Activated naive CD4-positive, alpha-beta T cell treated with Interleukin-2 at 50 U/mL for 16 hours (primary cell): ENCODE measurements at places on chromosomes 12 and 14.

DNA sequence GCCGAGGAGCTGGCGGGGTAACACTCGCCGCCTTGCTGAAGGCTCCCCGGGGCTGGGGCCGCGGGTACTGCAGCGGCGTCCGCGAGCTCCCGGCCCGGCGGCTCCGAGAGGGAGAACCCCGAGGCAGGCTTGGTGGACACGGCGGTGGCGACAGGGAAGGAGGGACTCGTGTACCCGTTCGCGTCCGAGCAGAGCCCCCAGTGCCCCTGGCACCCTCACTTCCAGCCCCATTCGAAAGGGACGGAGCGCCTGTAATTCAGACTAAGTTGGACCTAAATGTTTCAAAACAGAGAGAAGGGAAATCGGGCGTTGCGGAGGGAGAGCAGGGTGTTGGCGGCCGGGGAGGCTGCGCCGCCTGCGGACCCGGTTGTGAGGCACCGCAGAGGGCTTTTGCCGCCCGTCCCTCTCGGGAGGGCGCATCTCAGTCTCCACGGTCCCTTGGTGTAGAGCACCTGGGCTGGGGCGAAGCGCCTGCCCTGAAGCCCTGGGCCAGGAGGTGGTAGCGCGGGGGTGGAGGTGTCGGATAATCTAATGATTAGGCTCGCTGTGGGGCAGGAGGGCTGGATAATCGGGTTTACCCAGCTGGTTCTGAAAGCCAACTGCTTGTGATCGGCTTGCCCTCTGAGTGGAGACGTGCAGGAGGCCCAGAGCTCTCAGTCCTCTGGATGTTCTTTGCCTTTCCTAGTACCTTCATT lies 771 bp downstream of the DAAM1 start:
- DNase-seq, result peak; percentile 38

GRCh38 chr12:121753844-121754264 lies 39.6 kb downstream of the RHOF start:
- DNase-seq, result no peak

GRCh38 chr12:100584256-100584655 lies 10.8 kb downstream of the GAS2L3 start:
- DNase-seq, result no peak

- peak; percentile 36 for DNase-seq
Observed at GRCh38 chr12:68317047-68317667, 15.0 kb downstream of the MDM1 start.

DNA sequence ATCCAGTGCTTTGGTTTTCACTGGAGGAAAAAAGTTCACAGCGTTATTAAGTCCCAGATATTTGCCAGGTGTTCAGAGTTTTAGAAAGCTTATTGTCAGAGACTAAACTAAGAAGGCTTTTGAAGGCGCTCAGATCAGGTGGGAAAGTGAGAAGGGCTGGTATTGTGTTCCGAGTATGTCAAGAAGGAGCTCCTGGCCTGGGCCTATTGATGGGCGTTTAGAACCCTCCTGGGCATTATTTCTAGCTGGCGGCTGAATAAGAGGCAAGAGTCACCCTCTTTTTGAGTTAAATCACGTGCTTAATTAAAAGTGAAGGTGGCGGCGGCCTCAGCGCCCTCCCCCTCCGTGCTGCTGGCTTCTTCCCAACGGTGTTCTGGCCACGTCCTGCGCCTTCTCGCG lies 20.9 kb upstream of the GNS start:
- no peak for DNase-seq

GRCh38 chr12:45040977-45041376 lies 9.9 kb downstream of the DBX2 start:
- DNase-seq, result no peak

DNA sequence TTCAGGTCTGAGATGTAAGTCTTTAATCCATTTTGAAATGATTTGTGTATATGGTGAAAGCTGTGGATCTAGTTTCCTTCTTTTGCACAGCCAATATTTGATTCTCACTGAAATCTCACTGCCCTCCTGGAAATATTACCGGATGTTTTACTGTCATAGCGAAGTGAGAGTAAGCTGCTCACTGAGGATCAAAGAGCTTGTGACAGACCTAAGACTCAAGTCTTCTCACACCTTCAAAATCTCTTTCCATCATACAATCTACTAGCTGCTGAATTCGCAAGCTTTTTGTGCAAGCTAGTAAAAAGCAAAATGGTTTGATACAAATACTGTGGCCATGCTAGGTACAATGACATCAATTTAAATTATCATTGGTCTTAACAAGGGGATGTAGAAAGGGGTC lies 3.9 kb downstream of the LRRK2 start:
- DNase-seq, result no peak

DNA sequence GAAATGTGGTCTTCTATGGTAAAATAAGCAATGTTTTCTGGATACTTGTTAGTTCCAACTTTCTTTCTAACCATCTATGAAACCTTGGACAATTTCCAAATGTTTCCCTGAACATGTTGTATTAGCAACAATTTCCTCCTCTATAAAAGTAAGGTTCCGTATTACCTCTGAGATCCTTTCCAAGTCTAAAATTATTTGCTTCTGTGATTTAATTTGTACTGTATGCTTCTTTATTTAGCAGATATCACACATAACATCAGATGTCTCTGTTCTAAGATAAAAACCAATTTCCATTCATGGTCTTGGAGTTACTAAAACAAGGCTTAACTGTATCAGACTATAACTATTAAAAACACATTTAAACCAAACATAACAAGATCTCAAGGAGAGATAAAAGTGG lies 177.2 kb downstream of the FOXA1 start:
- DNase-seq, result no peak

DNA sequence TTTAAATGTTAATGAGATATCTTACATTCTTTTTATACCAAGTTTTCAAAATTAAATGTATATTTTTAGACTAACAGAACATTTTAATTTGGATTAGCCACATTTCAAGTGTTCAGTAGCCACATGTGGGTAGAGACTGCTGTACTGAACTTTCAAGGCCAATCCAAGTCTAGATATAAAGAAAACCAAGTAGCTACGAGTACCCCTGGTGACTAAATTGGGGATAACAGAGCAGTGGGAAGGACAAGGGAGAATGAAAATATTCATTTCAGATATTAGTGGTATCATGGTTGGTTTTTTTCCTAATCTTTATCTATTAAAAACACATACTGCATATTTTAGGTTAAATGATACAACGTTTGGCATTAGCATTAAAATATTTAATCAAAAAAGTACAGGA lies 69.4 kb upstream of the RHOJ start:
- DNase-seq, result no peak

DNA sequence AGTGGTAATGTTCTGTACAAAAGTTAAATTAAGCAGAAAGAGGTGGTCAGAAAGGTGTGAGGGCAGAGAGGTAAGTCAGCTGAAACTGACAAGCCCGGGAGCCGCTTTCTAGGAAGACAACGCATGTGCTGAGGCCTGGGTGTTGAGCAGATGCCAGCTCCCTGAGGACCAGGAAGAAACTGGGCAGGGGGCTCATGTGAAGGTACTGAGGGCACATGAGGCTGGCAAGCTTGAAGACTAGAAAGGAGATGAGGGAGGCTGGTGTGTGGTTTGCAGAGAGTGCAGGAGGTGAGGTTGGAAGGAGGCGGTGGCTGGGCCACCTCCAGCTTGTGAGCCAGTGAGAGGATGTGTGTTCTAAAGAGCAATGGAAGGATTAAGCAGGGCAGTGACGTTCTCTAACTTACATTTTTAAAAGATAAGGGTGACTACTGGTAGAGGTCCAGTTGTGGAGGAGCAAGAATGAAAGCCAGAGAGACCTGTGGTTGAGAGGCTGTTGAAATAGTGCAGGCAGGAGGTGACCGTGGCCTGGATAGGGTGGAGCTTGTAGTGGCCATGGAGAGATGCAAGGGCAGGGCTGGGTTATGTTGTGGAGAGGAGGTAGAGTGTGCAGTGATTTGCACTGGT lies 29.1 kb downstream of the ZNF664 start:
- no peak for DNase-seq

DNA sequence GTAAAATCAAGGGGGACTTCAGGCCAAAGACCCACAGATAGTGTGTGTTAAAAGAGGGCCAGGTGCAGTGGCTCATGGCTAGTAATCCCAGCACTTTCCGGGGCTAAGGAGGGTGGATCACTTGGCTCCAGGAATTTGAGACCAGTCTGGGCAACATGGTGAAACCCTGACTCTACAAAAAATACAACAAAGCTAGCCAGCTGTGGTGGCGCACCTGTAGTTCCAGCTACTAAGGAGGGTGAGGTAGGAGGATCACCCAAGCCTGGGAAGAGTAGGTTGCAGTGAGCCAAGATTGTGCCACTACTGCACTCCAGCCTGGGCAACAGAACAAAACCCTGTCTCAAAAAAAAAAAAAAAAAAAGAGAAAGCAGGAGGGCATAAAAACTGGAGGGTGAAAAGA lies 8.5 kb downstream of the VCPKMT start:
- DNase-seq, result no peak

DNA sequence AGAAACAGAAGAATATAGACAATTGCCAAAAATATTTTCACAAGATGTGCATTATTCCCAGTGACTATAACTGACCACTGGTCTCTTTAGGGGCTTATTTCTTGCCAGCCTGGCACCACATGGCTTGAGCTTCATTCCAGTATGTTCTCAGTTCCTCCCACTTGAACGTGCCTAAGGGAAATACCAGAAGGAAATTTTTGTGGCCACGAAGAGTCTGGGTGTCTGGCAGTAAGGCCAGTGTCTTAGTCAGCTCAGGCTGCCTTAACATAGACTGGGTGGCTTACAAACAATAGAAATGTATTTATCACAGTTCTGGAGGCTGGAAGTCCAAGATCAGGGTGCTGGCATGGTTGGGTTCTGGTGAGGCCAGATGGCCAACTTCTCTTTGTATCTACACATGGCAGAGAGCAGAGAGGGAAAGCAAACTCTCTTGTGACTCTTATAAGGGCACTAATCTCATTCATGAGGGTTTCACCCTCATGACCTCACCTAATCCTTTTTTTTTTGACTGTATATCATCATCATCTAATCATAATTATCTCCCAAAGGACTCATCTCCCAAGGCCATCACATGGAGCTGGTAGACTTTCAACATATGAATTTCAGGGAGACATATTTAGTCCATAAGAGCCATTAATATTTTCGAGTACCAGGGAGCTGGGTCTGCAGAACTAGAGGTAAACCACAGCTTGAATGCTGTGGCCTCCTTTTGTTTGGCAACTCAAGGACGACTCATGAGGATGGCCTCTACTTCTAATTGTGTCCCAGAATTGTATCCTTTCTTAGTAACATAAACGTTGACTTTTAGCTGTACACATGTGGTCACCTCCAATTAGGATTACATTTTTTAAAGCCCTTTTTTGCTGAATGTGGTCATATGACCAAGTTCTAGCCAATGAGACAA lies 5.1 kb upstream of the SMOC1 start:
- no peak for DNase-seq

DNA sequence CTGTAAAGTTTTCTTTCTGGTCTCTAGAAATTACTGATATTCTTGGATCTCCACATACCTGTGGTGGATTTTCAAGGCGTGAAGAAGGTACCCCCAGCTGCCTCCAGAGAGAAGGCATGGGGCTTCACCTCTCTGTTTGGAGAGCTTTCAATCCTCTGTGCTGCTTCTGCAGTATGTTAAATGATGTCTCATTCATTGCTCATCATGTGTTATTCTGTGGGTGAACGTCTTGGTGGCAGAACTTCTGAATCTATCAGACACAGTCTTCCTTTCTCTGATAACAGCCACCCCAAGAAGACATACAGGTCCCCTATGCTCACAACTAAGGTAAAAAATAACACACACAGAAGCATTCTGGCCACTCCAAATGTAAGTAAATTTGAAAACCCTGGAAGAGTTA lies 221.3 kb upstream of the TMEM260 start:
- no peak for DNase-seq

DNA sequence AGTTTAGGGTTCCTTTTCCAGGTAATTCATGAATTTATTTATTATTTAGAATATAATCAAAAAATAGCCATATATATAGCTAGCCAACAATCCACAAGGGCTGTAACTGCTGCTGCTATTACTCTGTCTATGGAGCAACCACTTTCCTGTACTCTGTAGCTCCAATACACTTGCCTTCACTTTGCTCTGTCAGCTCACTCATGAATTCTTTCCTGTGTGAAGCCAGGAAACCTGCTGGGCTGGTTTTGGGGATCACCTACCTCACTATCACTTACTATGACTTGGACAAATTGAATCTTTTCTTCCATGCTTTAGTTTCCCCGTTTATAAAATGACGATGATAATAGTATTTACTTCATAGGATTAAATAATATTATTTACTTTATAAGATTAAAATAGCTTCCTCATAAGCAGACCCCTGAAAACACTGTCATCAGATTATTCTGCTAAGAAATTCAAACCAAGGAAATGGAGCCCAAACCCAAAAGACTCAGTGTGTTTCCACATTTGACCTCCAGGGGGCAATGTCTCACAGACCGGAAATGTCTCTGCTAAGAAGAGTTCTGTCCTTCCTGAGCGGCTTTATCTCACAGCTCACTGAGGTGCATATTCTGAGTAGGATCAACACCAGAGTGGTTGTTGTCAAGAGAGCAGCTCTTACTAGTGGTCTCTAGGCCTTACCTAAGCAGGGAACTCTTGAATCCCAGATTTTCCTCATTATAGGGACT lies 457.1 kb downstream of the DAD1 start:
- DNase-seq, result peak; percentile 29

DNA sequence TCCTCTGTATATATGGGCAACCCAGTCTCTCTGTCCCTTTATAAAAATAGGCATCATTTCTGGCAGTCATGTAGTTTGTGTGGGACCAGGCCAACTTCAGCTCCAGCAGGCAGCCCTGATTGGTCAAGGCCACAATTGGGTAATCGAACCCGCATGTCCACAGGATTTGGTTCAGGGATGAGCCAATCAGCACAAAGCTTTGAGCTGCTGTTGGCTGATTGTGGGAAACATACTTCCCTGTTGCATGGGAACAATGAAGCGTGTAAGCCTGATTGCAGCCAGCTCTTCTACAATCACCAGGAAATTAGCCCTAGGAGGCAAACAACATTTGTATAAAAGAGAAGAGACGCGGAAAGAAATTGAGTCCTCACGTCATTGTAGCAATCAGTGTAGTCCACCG lies 328.6 kb downstream of the PCNX1 start:
- DNase-seq, result no peak

DNA sequence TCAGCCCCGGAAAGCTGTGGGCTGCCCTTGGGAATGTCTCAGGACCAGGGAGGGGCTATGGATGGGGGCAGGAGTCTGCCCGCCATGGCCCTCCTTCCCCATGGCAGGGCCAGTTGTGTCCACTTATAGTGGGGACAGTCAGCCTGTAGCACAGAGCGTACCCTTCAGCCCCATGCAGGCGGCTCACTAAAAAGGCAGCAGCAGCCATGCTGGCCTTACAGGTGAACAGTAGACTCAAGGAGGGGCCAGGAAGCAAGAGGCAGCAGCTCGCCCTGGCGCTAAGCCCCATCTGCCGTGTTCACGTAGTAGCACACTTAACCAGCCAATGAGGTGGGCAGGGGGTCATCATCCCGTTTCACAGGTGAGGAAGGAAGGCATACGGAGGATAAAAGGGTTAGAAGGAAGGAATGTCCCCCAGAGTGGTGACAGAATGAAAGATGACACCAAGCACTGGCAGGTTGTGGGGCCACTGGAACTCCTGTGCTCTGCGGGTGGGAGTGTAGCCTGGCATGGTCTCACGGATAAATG lies 52.7 kb downstream of the FAM222A start:
- DNase-seq, result no peak

DNA sequence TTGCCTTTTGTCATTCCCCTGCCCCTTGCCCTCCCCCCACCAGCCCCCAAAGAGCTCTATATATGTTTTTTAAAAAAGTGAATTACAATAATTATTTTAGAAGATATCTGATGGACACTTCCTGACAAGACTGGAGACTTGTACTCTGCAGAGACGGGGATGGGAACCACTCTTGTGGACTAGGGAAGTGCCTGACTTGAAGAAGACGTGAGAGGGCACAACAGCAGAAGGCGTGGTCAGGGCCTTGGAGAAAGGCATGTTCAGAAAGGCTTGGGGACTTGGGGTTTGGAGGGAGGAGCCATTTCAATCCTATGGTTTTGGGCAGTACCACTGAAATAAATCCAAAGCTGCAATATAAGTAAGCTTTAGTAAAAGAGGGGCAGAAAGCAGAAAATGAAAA lies 154.7 kb downstream of the APAF1 start:
- DNase-seq, result no peak
